A673 (cell line): ENCODE measurements at places on chromosomes 2 and 18. TPM values are rescaled to one million over a fixed set of nuclear protein-coding genes. Genes with fewer than 3 reads are reported as not detected.

The DAW1 gene
- 1.2 and 2.4 TPM in 2 replicates for total RNA-seq

The IL1RN gene
- total RNA-seq, result not detected in 2 replicates

The NTSR2 gene
- total RNA-seq, result not detected in 2 replicates

The CAVIN2 gene
- total RNA-seq, result 0.09 and 0.28 TPM in 2 replicates
